ENCODE measurements at places on chromosomes 4 and X. TPM values are rescaled to one million over a fixed set of nuclear protein-coding genes. Genes with fewer than 3 reads are reported as not detected.
A peak's percentile ranks its signal among the peaks of the same experiment; 100 is the strongest.

Gene EGF
- total RNA-seq, result not detected

GRCh38 chrX:2696698-2697215 is 5.7 kb downstream of the CD99 start:
- H3K36me3 ChIP-seq, result peaks cover 9% of the 10 kb centered on the region
- H3K27ac ChIP-seq, result peak overlapping the region; percentile 40
- DNase-seq, result peak; percentile 61
- peak overlapping the region; percentile 47 for H3K4me3 ChIP-seq

- no peak for DNase-seq
- H3K27me3 ChIP-seq, result no peaks in the 10 kb centered on the region
- H3K4me1 ChIP-seq, result no peaks in the 10 kb centered on the region
- no peaks in the 10 kb centered on the region for H3K36me3 ChIP-seq
Measured at GRCh38 chr4:107120661-107121060, 84.5 kb upstream of the DKK2 start.

DNA sequence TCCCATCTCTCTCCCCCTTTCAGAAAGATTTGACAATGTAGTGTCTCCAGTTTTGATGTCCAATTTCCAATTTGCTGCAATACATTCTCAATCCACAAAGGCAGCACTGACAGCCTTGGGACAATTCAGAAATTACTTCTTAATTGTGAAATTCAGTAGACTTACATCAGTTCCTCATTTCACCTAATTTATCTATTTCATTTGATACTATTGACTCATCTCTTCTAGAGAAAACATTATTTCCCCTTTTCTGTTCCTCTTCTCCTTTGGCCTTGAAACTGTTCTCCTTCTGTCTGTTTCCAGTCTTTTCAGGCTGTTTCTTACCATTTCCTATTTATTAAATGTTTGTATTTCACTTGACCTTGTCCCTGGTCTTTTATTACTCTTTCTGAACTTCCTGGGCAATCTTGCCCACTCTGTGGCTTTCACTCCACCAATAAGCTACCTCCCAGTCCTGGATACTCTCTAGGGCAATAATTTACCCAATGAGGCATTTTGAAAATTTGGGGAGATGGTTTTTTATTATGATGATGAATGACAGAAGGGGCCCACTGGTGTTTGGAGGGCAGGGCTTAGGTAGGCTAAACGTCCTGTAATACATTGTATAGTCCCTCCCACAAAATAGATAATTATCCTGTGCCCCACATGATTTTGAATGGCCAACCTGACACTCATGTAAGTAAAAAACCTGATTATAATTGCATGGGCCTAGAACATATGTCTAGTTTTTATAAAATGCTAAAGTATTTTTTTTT is 498.0 kb upstream of the BOD1L1 start:
- no peak overlapping the region for H3K4me3 ChIP-seq
- H3K36me3 ChIP-seq, result no peaks in the 10 kb centered on the region
- H3K27ac ChIP-seq, result no peak overlapping the region
- H3K27me3 ChIP-seq, result no peaks in the 10 kb centered on the region
- no peaks in the 10 kb centered on the region for H3K4me1 ChIP-seq

- DNase-seq, result no peak
- no peak overlapping the region for H3K27ac ChIP-seq
- H3K27me3 ChIP-seq, result no peaks in the 10 kb centered on the region
- no peaks in the 10 kb centered on the region for H3K4me1 ChIP-seq
Measured at GRCh38 chr4:94595880-94596483, 144.2 kb downstream of the PDLIM5 start.

Gene DNAAF6
- total RNA-seq, result not detected

DNA sequence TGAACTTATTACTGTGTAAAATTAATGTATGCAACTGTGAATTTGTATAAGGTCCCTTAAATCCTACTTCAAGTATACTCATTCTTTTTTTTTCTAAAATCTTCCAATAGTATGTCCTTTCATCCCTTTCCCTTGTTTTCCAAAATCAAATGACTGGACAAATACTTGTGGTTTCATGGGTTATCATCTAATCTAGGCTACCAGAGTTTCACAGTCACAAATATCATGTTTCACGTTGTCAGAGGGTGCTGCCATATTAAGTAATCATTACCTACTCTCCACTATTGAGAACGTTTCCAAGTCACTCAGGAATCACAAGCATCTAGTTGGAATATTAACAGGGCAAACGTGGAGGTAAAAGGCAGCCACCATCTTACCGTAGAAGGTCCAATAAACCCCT is 1235.0 kb upstream of the TENM3 start:
- no peaks in the 10 kb centered on the region for H3K27me3 ChIP-seq
- no peak overlapping the region for H3K4me3 ChIP-seq
- H3K36me3 ChIP-seq, result no peaks in the 10 kb centered on the region

DNA sequence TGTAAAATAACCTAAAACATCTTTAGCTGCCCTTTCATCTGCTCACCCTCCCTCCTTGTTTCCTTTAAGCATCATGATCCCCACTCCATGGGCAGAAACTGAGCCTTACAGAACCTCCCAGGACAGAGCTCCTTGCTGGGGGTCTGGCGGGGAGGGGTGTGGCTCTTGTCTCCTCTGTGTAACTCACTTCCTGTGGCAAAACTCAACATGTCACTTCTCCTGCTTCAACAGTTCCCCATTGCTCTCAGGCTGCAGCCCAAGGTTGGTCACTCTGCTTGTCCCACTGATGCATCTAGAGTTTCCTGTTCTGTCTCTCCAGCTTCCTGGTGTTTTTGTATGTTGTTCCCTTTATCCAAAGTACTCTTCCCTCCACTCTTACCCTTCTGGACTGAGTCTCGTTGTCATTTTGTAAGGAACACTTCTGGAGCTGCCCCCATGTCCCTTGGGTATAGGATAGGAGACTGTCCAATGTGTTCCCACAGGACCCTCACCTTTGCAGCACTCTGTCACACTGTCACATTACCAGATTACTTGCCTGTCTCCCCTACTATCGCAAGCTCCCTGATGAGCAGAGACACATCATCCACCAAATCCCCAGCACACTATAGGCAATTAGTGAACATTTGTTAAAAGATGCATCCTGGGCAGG is 19.6 kb downstream of the TMEM31 start:
- no peak overlapping the region for H3K27ac ChIP-seq
- no peaks in the 10 kb centered on the region for H3K36me3 ChIP-seq
- no peaks in the 10 kb centered on the region for H3K27me3 ChIP-seq
- no peak for DNase-seq
- no peak overlapping the region for H3K4me3 ChIP-seq
- H3K4me1 ChIP-seq, result no peaks in the 10 kb centered on the region

All from CD8-positive, alpha-beta memory T cell (primary cell).